ENCODE measurements at places on chromosomes 16 and 17.
A peak's percentile ranks its signal among the peaks of the same experiment; 100 is the strongest.

DNA sequence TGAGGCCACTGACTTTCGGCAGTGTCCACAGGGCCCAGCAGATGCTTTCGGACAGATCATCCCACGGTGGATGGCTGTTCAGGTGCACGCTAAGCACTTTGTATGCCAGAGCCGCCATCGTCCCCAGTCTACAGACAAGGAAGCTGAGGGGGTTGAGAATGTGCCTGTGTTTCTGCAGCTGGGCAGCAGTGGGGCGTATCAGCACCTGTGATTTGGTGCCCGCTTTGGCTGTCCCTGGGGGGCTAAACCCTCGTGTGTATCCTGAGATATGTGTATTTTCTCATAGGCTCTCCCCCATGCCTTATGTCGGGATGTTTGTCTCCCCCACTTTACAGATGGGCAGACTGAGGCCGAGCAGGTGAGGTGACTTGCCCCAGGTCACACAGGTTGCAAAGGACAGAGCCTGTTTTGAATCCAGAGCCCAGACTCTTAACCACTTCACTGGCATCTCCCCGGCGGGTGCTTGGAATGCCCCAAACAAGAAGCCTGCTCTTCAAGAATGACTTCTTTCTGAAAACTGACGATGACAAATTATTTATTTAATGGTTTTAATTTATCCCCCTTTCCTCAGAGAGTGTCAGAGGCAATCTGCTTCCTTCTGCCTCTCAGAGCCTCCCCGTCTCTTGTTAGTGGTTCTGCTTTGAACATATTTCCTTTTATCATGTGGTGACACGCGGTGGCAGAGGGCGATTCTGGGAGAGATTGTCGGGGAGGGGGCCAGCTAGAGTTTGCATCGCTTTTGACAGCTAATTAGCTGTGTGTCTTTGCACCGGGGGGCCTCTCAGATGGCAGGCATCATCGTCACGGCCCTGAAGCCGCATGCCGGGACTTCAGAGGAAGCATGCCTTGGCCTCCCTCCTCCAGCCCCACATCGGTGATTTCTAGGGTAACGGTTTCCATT is 149.6 kb upstream of the CIBAR2 start:
- no peak for DNase-seq

- DNase-seq = no peak
These were observed 13.8 kb upstream of the KCNJ18 start for GRCh38 chr17:21678393-21679081.

- no peak for DNase-seq
These were observed 127.7 kb downstream of the PARN start for GRCh38 chr16:14502256-14502875.

DNA sequence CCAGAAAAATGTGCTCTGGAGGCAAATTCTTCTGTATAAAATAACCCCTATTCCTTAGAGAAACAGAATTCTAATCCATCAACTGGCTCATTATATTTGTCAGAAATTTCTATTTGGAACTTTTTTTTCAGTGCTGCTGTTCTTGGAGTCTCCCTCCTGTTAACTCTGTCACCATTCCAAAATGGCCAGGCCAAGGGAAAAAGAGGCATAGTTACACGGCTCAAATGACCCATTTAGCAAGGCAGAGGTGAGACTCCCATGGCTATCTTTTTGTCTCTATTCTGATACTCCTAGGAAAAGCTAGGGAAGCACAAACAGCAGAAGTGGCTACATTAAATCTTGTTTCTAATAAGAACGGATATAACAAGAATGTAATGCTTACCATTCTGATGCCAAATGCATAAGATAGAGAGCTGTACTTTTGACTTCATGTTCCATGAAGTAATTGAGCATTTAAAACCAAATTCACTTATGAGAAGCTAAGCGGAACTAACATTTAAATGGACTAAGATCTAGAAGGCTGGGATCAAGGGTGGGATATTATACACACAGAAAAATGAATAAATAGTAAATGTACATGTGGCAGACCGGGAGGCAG is 64.4 kb upstream of the CORO6 start:
- no peak for DNase-seq

GRCh38 chr17:5513628-5514027 is 27.3 kb downstream of the MIS12 start:
- DNase-seq = no peak

DNA sequence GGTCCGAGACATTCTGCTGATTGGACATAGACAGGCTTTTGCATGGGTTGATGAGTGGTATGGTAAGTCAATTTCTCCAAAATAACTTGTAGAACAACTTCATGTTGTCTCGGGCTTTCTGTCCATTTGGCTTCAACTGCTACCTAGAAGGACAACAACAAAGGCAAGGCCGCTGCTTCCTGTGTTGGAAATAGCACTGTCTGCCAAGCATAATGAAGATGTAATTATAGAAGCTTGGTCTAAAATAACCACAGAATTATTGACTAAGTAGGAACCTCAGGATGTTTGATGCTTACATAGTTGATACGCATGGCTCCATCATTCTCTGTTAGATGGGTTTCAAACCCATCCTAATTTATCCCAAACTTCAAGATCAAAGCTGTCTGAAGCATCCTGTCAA is 42.3 kb upstream of the NOL11 start:
- no peak for DNase-seq

DNA sequence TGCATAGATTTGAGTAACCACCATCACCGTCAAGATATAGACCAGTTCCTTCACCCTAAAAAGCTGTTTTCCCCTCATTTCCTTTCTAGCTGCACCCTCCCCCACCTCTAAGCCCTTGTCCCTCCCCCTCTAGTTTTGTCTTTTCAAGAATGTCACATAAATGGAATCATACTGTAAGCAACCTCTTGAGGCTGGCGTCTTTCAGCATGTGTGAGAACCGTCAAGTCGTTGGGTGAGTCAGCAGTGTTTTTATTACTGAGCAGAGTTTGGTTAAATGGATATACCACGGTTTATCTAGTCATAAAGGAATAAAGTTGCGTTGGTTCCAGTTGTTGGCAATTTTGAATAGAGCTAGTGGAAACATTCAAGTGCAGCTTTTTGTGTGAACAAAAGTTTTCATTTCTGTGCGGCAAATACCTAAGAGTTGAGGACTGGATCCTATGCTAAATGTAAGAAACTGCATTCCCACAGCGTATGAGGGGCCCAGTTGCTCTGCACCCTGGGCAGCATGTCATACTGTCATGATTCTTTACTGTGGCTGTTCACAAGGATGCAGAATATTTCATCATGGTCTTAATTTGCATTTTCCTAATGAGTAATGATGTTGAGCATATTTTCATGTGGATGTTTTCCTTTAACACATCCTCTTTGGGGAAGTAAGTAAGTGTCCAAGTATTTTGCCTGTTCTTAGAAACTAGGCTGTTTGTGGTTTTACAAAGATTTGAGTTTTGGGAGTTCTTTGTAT is 264.3 kb downstream of the CPPED1 start:
- no peak for DNase-seq

DNA sequence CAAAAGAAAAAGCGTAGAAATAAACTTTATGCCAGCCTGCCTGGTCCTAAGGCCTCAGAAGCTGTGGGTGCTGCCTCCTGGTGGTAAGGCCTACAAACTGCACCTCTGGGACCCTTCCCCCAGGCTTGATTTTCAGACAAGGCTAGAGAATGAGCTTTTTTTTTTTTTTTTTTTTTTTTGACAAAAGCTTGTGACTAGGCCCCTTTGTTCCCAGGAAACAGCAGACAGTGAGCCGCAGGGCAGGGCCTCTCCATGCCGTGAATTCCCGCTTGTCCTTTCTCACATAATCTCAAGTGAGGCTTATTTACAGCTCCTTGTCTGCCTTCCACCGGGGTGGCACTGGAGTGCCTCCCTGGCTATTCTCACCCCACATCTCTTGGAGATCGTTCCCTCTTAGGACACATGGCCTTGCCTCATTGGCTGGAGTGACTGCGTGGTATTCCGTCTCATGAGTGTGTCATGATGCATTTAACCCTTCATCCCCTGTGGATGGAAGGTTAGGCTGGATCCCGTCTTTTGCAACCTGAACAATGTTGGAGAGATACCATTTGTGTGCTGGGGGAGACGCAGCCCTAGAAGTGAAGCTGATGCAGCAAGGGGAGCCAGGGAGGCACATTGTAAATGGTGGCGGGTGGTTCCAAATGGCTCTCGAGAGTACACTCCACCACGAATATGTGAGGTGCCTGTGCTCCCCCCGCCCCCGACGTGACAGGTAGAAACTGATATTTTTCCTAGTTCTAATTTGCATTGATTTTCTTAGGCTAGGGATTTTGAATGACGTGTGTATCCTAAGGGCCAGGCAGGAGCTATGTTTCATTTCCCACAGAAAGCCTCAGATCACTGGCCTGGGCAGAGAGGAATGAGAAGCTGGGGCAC is 49.6 kb downstream of the USP22 start:
- DNase-seq = peak; percentile 32

- DNase-seq = no peak
These were observed 10.2 kb upstream of the ZNF18 start for GRCh38 chr17:12007466-12007865.

DNA sequence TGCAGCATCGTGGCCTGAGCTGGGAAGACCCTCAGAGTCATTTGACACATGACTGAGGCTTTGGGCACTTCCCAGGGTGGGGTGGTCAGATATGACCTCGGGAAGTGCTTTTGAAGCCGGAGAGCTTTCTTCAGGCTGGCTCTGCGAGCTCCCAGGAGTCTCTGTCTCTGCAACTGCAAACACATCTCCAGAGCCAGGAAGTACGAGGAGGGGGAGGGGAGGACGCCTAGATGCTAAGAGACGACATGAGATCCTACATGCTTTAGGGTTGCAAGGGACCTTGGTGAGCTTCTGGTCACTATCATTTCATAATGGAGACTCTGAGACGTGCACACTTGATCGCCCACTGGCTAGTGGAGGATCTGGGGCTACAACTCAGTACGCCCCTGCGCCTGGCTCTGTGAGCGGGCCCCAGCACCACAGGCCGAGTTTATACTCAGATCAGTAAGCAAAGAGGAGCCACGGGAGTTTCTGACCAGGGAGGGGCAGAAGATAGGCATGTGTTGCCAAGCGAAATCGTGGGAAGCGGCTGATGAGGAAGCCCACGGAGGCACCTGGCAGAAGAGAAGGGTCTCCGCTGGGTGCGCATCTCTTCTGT is 527 bp upstream of the MGAT5B start:
- no peak for DNase-seq

DNA sequence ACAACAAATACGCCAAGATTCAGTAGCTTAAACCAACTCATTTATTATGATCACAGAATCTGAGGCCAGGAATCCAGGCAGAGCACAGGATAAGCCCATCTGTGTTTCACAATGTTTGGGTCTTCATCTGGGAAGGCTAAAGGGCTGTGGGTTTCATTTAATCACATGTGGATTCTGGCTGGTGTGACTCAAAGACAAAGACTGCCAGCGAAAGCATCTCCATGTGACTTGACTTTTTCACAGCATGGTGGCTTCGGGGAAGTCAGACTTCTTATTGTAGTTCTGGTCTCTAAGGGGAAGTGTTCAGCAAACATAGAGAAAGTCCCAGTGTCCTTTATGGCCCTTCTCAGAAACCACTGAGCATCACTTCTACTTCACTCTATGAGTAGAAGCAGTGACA is 1014.4 kb upstream of the GOT2 start:
- DNase-seq = no peak

DNA sequence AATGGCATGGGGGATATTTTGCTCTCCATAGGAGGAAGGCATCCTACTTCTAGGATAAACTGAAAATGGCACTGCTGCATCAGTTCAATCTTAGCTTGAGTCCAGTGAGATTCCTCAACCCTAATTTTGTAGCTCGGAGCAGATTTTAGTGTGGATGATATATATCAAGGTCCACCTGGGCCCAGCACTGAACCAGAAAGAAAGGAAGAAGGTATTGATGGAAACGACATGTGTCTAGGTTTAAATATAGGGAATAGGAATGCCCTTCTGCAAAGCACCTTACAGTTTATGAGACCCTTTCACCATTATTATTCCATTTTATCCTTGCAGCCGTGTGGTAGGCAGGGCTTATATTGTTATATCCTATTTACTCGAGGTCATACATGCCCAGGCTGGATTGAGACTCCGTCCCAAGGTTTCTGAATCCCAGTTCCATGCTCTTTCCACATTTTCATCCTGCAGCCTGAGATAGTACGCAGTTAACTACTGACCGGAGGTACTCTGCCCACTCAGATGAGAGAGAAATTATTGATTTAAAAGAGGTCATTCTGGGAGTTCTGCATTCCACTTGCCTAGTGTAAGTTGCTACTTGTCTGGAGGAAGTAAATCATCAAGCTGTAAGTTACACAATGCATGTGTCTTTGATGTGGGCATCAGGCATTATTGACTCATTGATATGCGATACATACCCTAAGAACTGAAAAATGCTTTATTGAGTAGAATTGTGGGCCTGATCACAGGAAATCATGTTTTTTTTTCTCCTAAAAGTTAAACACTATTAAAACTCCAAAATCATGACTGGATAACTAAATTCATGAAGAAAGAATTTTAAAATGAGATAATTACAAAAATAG is 10.1 kb downstream of the KRT39 start:
- no peak for DNase-seq

DNA sequence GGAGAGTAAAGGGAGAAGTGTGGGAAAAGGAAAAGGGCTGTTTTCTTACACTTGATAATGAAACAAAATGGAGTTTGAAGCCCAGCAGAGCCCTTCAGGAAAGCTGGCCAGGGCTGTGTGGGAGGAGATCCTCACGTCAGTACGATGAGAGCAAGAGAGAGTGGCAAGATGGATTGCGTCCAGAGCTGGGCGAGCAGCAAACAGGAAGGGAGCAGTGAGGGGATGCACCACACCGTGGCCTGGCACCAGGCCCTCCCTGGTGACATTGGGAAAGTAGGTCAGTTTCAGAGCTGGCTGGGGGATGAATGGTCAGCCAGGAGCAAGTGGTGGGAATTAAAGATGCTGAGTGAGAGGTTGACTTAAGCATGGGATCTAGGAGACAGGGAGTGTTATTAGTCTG is 273.6 kb downstream of the GRIN2A start:
- no peak for DNase-seq

DNA sequence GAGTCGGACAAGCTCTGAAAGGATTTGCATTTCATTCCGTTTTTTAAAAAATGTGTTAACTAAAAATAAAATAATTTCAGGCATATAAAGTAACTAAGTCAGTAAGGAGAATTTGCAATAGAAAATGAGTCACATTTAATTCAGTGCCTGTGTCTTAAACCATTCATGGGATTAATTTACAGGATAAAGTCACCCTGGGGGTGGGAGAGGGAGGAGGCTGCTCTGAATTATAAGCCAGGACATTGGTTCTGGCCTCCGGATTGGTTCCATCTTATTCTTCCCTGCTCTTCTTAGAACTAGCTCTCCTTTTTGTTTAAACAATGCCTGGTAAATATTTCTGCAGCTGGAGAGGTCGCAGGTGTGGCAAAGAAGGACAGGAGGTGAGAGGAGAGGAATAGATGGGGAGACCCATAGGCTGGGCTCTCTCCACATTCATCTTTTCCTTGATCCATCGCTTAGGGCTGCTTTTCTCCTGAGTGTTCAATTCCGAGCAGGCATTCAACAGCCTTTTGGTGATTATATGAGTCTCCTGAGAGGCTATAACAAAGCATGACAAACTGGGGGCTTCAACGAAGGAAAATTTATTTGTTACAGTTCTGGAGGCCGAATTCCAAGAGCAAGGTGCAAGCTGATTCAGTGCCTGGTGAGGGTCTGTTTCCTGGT is 319.2 kb downstream of the PHKB start:
- DNase-seq = no peak

All from stimulated activated CD8-positive, alpha-beta memory T cell treated with anti-CD3 and anti-CD28 coated beads, Interleukin-2, amount 100 ng/mL, for 48 hours (primary cell).